ENCODE measurements at places on chromosomes 3 and 15. TPM values are rescaled to one million over a fixed set of nuclear protein-coding genes. Genes with fewer than 3 reads are reported as not detected.

DNA sequence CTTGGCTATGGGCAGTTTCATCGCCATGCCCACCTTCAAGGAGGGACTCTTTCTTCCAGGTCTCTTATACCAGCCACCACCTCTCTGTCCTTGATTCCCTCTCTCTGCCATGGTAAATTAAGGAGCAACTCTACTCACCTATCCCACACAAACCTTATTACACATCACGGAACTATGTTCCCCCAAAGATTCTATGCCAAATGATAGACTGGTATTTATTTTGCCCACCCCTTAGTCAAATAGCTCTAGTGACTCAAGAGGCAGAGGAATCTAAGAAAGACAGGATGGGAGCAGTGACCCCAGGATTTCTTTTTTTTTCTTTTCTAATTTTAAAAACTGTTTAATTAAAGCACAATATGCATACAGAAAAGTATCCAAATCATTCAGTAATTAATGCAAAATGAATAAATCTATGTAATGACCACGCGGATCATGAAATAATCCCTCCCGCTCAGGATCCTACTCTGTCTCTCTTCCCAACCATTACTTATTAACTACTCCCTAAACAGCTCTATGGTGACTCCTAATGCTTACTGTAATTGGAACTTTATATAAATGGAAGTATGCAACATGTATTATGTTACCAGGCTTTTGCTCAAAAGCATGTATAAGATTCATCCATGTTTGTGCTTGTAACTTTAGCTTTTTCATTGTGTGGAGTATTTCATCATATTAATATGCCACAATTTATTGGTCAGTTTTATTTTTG is 410.8 kb upstream of the RASGRP1 start:
- no peak overlapping the region for H3K27ac ChIP-seq
- no peak overlapping the region for H3K4me3 ChIP-seq
- H3K27me3 ChIP-seq, result peaks cover 3% of the 10 kb centered on the region

DNA sequence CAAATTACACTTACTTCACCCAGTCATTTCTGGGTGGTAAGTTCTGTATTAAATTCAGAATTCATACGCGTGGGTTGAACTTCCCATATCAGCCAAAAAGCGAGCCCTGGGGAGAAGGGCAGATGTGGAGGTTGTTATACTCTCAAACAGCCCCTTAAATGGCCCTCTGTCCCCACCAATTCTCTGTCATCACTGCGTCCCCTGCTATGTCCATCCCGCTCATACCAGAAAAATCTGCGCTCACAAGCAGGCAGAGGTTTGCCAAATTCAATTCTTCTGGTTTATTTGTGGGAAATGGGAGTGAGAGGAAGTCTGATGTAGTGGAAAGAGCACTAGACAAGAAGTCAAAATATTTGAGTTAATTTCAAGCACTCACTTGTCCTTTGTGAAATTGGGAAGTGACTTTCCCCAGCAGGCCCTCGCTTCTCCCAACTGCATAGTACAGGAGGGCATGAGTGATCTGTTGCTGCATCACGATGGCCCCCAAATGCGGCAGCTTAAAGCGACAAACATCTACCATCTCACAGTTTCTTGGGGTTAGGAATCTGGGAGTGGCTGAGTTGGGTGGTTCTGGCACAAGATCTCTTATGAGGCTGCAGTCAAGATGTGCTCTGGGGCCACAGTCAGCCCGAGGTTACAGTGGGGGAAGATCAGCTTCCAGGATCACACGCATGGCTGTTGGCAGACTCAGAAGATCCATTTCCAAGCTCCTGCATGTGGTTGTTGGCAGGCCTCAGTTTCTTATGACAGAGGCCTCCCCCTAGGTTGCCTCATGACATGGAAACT is 67.7 kb downstream of the CPN2 start:
- H3K27me3 ChIP-seq, result peaks cover 3% of the 10 kb centered on the region
- H3K36me3 ChIP-seq, result no peaks in the 10 kb centered on the region
- no peak for DNase-seq
- H3K27ac ChIP-seq, result no peak overlapping the region
- no peak overlapping the region for H3K4me3 ChIP-seq

The RASGRF1 gene
- not detected for polyA plus RNA-seq

DNA sequence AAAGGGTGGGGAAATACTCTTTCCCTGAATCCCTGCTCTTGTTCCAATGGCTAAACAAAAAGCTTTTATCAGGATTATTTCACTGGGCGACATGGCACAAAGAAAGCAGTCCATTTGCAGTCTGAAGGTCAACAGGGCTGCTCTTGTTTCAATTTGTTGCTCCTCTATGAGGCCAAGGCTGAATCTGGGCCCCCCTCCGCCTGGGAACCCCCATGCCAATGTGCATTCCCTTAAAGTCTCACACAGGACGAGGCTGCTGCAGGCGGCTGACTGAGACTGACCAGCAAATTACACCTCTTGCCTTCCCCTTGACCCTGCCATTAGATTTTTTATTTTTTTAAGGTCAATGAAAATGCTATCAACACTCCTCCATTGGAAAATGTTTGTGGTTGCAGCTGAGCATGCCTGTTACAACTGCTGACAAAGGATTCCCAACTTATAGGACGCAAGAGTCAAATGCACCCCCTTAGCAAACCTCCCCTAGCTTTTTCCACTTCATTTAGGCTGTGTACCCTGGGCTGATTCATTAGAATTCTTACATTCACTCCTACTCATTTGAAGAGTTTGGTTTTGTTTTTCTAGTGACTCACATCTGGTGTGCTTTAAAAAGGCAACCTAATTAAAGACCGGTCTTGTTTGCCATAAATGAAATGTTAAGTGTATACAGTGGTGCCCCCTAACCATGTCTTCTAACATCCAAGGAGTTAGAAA is 60.8 kb upstream of the ARHGEF3 start:
- peaks cover 8% of the 10 kb centered on the region for H3K36me3 ChIP-seq
- H3K4me3 ChIP-seq, result no peak overlapping the region
- peaks cover 1% of the 10 kb centered on the region for H3K27me3 ChIP-seq
- peaks cover 34% of the 10 kb centered on the region for H3K4me1 ChIP-seq
- DNase-seq, result no peak

DNA sequence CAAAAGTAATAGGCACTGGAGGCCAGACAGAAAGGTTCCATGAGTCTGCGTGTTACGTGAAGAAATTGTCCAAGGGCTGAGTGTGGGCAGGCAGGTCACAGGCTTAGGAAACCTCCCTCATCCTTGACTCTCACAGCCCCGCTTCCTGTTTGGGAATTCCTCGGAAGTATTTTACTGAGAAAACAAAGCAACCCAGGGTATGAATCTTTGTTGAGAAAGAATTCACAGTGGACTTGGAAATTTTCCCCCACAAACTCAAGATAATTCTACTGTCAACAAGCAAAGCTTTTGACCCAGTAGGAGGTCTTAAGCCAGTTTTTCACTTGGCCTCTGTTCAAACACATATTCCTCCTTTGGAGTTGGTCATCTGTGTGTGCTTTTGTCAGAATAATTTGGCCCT is 377.1 kb upstream of the TPM1 start:
- H3K4me3 ChIP-seq, result no peak overlapping the region
- no peaks in the 10 kb centered on the region for H3K4me1 ChIP-seq
- no peak overlapping the region for H3K27ac ChIP-seq
- no peaks in the 10 kb centered on the region for H3K36me3 ChIP-seq
- no peak for DNase-seq
- H3K27me3 ChIP-seq, result peaks cover 5% of the 10 kb centered on the region

GRCh38 chr15:68997930-68998777 is 16.3 kb upstream of the NOX5 start:
- H3K36me3 ChIP-seq, result no peaks in the 10 kb centered on the region
- no peaks in the 10 kb centered on the region for H3K27me3 ChIP-seq
- no peak for DNase-seq
- H3K27ac ChIP-seq, result no peak overlapping the region
- no peak overlapping the region for H3K4me3 ChIP-seq

All from immature natural killer cell (primary cell).